ENCODE measurements at places on chromosomes 3 and 15. TPM values are rescaled to one million over a fixed set of nuclear protein-coding genes. Genes with fewer than 3 reads are reported as not detected.

DNA sequence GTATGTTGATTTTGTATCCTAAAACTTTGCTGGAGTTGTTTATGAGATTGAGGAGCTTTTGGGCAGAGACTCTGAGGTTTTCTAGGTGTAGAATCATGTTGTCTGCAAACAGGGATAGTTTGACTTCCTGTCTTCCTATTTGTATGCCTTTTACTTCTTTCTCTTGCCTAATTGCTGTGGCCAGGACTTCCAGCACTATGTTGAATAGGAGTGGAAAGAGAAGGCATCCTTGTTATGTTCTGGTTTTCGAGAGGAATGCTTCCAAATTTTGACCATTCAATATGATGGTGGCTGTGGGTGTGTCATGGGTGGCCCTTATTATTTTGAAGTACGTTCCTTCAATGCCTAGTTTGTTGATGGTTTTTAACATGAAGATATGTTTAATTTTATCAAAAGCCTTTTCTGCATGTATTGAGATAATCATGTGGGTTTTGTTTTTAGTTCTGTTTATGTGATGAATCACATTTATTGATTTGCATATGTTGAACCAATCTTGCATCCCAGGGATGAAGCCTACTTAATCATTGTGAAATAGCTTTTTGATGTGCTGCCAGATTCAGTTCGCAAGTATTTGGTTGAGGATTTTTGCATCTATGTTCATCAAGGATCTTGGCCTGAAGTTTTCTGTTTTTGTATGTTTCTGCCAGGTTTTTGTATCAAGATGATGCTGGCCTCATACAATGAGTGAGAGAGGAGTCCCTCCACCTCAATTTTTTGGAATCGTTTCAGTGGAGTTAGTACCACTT, 188.1 kb downstream of the MINAR1 start:
- no peak for DNase-seq

DNA sequence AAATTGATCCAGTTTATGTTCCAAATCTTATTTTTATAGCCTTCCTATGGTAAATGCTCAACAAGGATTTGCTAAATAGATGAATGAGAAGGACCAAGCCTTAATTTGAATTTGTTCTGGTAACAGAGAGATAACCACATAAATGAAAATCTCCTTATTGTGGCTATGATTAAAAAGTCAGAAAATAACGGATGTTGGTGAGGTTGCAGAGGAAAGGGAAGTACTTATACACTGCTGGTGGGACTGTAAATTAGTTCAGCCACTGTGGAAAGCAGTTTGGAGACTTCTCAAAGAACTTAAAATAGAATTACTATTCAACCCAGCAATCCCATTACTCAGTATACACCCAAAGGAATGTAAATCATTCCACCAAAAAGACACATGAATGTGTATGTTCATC, 26.2 kb downstream of the AAGAB start:
- DNase-seq: no peak

Gene RTP4
- 4.6 TPM for total RNA-seq

Gene PRSS50
- not detected for total RNA-seq

Gene SPSB4
- not detected for total RNA-seq

- no peak for DNase-seq
Measured at GRCh38 chr3:73556520-73557372, 68.0 kb downstream of the PDZRN3 start.

DNA sequence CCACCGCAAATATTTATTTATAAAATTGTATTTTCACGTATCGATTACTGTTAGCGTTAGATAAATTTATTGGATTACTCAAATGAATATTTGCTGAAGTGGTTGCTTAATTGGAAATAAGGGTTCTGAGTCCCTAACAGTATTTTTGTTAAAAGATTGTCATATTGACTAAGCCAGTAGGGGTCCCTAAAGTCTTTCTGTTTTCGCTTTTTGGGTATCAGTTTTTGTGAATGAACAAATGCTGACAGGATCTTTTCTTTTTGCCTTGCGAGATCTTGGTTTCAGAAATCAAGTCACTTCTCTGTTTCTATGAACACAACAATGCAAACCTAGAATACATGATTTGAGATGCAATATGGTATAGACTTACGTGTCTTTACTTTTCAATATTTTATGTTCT, 7.1 kb downstream of the RAD51 start:
- DNase-seq: no peak

Gene SPINT1
- 3.4 TPM for total RNA-seq

Gene IL12A
- 0.20 TPM for total RNA-seq

Gene SCAANT1
- not detected for total RNA-seq

Gene AQP9
- not detected for total RNA-seq

GRCh38 chr15:93414576-93415231, 325.7 kb upstream of the RGMA start:
- no peak for DNase-seq

GRCh38 chr3:127712881-127713771, 40.4 kb downstream of the ABTB1 start:
- no peak for DNase-seq

Gene PLS1
- 6.2 TPM for total RNA-seq

DNA sequence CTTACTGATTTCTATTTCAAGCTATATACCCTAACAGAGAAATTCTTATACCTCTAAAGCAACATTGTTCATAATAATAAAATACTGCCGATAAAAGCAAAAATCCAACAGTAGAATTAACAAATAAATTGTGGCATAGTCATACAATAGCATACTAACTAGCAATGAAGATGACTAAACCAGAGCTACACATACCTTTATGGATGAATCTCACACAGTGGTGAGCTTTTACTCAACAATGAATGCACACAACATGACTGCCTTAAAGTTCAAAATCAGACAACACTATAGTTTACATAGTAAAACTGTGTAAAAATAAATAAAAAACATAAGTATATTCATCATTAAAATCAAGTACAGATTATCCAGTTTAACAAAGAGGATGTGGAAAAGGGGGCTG, 99.1 kb downstream of the NR1I2 start:
- DNase-seq: no peak

- no peak for DNase-seq
Measured at GRCh38 chr3:193248848-193249468, 7.9 kb downstream of the PLAAT1 start.

DNA sequence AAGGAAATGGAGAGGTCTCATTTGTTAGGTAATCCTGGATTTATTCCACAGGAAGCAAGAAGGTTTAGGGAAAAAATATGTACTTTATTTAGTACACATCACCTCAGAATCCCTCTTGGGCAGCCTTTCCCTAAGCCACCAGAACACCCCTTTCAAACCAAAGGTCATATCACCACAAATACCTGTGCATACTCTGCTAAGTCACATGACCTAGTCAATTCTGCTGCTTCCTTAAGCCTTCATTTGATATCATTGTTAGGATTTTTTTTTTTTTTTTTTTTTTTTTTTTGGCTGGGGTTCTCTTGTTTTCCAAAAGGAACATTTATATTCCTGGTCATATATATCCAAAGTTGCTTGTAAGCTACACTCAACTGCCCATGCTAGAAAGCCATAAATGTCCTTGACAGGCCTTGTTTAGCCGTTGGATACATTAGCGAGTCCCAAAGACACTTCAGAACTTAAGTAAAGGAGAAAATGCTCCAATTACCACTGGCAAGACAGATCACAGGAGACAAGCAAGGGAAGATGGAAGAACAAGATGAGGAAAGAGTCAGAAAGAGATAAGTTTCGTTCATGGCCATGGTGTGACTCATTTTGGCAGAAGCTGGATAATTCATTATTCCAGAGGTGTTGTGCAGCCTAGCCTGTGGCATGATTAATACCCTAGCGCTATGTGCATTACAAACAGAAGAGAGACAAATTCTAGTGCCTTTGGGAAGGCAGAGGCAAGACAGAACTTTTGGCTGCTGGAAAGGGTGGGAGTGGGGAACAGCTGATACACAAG, 155.6 kb upstream of the SLC2A2 start:
- no peak for DNase-seq

Gene HTR3E
- not detected for total RNA-seq

- no peak for DNase-seq
Measured at GRCh38 chr3:133362539-133362938, 37.3 kb upstream of the BFSP2 start.

- no peak for DNase-seq
Measured at GRCh38 chr3:50230794-50231125, 5.2 kb upstream of the GNAI2 start.

Gene MCTP2
- 12.1 TPM for total RNA-seq

Gene TMC3
- total RNA-seq: not detected

Gene SNTN
- not detected for total RNA-seq

DNA sequence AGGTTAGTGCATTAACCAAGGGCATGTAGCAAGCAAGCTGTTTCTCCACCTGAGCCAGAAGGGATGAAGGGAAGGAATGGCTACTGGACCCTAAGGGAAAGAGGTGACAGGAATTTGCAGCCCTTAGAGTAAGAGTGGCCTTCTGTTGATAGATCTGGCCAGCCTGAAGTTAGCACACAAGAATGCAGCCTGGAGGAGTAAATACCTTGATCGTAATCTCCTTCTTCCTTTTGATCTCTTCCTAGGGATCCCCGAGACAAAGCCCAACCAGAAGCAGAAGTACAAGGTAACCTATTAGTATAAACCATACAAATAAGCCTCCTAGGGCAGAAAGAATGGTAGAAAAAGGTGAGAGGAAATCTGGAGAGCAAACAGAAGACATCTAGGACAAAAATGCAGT, 134.6 kb downstream of the ATP8B4 start:
- no peak for DNase-seq
